ENCODE measurements at places on chromosomes 16 and 17. TPM values are rescaled to one million over a fixed set of nuclear protein-coding genes. Genes with fewer than 3 reads are reported as not detected.

PIMREG gene
- 14.2 TPM for total RNA-seq

KCNAB3 gene
- 2.3 TPM for total RNA-seq

RASD1 gene
- total RNA-seq = 2.6 TPM

IRX3 gene
- total RNA-seq = 1.3 TPM

MT3 gene
- 1.1 TPM for total RNA-seq
